ENCODE measurements at places on chromosomes 2 and 18. TPM values are rescaled to one million over a fixed set of nuclear protein-coding genes. Genes with fewer than 3 reads are reported as not detected.

DNA sequence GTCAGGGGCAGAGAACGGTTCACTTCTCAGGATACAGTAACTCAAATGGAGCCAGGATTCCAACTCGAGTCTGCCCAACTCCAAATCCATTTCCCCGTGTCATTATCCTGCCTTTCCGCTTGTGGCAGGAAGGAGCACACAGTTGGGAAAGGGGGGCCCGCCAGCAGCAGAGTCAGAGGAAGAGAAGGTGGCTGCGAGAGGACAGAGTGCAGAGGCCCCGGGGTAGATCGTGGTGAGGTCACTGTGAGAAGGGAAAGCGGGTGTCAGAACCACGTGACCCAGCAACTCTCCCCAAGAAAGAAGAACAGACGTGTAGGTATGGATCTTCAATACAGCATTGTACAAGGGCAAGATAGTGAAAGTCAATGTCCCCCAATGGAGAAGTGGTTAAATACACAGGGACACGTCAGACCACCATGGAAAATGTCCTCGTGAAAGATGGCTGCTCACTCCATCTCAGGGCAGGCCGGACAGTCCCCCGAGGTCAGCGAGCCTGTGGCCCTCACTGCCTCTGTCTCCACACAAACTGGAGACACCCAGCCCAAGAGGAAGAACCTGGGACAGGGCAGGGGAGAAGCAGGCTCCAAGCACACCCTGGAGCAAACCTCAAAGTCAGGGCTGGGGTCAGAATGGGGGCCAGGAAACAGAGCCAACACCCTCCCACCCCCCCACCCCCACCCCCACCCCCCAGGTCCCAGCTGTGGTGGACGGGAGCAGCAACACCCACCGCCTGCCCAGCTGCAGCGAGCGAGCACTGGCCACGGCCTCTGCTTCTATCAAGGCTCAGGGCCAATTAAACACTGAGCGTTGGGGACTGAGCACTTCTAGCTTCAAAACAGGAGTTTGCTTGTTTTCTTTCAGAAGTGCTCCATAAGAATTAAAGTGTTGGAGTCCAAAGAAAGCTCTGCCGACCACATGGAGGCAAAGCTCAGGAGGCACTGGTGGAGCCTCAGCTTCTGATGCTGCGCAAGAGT lies 92.7 kb downstream of the EIPR1 start:
- no peak for DNase-seq

GRCh38 chr2:147712051-147712450 lies 132.8 kb upstream of the ACVR2A start:
- no peak for DNase-seq

DTNB gene
- 5.3 TPM for total RNA-seq

CHST10 gene
- total RNA-seq = 8.6 TPM

DNAH6 gene
- under 0.01 TPM for total RNA-seq

Measured in dermis microvascular lymphatic vessel endothelial cell (primary cell).